ENCODE measurements at places on chromosomes 7 and 10.

DNA sequence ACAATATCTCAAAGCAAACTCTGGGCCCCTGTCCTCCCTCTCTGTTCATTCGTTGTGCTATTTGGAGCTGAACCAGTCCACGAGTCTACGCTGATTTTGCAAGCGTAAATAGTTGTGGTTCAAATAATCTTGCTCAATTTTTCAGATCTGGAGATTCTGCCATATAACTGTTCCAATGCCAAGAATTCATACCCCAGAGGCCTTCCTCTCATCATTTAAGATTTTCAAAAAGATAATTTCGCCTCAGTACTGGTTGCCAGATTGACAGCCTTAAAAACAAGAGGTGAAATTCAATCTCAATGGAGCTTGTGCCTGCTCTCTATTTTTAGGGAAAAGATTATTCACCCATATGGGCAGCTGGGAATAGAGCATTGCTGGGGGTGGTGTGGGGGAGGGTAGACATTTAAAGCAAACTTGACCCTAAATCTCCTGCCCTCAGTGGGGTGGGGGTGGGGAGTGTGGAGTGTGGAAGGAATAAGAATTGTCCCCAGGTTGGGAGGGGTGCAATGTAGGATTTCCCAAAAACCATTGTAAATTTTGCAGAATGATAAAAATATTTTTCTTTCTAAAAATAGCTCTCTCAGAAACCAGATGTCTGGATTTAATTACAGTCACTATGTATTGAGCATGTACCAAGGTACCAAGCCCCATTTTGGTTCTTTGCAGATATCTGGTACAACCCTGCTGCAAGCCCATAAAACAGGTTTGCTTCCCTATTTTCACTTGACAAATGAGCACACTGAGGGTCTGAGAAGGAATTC, 104.7 kb upstream of the EEPD1 start:
- DNase-seq = no peak

- no peak for DNase-seq
These were observed 66.0 kb downstream of the JCAD start for GRCh38 chr10:29993319-29993915.

DNA sequence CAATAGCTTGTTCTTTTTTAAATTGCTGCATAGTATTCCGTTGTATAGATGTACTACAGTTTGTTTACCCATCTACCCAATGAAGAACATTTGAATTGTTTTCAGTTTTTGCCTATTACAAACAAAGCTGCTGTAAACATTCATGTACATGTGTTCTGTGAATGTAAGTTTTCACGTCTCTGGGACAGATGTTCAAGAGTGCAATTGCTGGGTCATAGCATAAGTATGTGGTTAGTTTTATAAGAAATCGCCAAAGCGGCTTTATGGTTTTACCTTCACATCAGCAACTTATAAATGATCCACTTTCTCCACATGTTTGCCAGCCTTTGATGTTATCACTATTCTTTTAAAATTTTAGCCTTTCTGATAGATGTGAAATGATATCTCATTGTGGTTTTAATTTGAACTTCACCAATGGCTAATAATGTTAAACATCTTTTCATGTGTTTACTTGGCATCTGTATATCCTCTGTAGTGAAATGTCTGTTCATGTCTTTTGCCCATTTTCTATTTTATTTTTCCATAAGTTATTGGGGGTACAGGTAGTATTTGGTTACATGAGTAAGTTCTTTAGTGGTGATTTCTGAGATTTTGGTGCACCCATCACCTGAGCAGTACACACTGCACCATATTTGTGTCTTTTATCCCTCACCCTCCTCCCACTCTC, 73.5 kb downstream of the TBXAS1 start:
- DNase-seq = no peak

DNA sequence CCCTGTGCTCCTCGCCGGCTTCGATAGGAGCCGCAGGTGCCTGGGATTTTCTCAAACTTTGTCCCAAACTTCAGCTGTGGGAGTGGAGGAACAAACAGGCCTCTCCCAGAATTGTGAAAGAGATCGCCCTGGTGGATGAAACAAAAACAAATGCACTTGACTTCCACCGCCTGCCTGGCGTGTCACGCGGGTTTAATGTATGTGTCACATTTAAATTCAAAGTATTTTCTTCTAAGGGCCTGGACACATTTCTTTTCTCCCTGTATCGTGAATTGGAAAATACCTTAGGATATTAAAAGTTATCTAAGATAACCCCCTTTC, 694 bp upstream of the WASL start:
- no peak for DNase-seq

DNA sequence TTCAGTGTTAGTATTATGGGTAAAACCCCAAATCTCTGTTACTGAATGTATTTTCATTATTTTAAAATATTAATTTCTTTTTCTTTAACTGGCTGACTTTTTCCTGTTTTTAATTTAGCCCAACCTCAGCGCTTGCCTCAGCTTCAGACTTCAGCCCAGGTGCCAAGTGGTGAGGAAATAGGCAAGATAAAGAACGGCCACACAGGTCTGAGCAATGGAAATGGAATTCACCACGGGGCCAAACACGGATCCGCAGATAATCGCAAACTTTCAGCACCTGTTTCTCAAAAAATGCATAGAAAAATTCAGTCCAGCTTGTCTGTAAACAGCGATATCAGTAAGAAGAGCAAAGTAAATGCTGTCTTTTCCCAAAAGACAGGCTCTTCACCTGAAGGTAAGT, 57.5 kb downstream of the MDFIC start:
- no peak for DNase-seq

DNA sequence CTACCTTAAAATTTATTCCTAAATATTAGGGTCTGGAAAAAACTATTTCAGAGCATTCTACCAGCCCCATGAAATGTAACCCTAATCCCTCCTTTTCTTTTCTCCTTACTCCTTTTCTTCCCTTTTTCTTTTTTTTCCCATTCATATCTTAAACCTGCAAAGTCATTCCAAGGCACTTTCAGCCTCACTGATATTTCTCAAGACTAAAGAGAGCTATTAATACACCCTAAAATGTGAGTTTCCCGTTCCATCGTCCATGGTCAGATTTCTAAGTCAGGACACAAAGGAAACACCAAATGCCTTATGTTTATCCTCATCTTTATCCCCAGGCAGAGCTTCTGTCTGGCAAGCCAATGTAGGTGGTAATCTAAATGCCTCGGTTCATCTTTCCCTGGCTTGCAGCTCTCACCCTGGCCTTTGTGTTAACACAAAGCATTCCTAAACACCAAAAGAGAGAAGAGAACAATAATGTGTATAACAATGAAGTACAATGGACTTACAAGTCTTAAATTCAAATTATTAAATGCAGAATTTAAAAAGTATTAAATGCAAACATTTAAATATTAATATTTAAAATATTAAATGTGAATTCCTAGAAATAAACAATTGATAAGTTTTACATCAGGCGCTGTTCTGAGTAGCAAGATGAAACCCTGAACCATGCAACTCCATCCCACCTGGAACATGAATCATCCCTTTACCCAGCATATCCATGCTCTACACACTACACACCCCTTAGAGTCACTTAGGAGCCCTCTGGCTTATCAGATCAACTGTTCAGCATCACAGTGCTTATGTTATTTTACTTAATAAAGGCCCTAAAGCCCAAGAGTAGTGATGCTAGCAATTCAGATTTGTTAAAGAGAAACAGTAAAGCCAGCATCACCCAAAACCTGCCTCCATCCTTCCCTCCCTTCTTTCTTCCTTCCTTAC, 26.8 kb downstream of the MICU1 start:
- DNase-seq = no peak

GRCh38 chr10:119029613-119030420, at the start of gene NANOS1:
Gene NANOS1, plus strand, starts transcription at chr10:119029714. Its CDS starts 88 bp downstream, at chr10:119029802.
- DNase-seq = no peak

DNA sequence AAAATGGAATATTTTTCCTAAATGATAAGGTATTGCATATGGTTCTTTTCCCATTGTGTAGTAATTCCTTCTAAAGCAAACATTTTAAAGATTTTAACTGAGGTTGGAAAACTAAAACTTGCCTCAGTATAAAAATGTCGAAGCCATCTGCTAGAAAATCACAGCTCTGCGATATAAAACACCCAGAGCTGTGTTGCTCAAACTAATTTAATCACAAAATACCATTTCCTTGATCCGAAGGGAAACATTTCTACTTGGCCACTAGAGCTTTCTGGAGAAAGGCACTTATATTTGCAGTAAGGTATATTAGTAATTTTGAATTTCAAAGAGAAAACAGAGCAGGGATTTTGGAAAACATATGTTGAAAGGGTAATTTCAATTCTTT, 209.2 kb upstream of the ZNF32 start:
- no peak for DNase-seq

DNA sequence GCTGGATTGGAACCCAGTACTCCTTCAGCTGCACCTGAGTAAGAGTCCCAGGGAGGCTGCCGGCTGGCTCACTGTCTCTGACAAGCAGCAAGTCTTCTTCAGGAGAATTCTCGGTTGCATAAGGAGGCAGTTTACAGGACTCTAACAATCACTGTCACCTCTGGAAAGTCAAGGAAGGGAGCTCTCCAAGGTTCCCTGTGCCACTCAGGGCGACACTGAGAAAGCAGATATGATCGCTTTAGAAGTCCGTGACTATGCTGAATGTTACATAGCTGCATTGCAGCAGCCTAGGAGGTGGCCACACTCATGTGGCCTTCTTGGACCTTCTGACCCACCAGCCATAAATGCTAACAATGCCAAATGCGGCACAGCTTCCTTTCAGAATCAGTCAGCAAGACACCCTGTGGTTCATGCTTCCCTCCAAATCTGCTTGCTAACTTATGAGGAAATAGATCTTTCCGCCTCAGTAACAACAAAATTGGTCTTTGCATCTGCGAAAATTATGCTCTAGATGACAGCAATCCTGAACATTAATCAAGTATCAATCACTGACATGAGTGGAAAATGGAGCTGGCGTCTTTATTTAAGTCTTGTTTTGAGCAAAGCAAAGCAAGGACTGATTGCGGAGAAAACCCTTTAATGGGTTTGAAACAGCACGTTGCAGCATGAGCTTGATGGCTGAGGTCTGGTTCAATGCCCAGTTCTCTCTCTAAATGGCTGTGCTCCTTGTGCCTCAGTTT, 132.9 kb downstream of the ATXN7L1 start:
- no peak for DNase-seq

DNA sequence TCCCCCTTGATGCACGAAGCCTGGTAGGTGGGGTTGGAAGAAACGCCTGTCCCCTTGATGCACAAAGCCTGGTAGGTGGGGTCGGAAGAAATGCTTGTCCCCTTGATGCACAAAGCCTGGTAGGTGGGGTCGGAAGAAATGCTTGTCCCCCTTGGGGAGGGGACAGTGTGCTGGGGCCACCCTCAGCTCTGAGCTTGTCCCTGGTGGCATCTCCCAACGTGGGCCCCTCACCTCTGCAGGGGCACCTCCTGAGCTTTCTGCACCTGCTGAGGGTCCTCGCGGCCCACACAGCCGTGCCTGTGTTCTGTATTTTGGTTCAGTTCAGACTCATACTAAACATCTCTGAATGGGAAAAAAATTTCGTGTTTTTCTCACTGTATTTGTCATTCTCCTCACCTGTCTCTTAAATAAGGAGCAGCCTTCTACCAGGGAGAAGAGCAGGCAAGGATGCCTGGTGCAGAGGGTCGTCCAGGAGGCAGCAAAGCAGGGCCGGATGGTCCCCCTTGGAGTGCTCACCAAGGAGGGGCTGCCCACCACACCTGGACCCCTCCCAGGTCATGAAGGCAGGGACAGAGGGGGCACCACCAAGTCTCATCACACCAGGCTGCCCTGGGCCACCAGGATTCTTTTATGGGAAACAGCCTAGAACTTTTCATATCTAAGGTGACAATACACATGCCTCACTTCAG, 24.7 kb downstream of the VIPR2 start:
- no peak for DNase-seq

DNA sequence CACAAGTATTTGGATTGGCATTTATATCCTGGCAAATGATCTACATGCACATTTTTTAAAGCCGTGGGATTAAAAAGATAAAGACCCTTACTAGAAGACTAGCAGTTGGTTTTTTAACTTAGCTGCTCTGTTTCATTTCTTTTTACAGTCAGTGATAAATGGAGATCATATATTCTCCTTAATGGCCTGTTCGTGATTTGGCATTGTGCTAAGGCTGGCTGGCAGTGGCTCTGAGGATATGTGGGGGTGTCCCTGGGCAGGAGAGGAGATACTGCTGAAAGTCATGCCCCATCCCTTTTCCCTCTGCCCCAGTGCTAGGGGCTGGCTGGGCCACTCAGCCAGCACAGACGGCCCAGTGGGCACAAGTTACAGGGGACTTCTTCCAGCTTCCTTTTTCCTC, 341.7 kb downstream of the PRPF18 start:
- DNase-seq = no peak

- no peak for DNase-seq
These were observed 317.3 kb downstream of the ADARB2 start for GRCh38 chr10:1419796-1420610.

DNA sequence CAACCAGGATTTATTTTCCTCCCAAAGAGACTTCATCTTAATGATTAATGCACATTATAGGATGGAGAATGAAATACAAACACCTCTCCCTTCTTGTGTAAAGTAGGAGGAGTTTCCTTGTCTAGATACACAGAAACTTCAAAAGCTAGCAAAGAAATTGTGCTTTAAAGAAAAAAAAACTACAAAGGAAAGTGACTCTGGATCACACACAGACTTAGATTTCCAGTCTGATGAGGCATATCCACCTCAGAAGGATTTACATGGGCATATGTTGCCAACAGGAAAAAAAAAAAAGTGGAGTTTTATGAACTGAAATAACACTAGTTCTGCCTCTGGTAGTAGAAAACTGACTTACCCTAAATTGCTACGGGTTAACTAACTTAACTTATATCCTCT, 449.6 kb downstream of the KCNMA1 start:
- DNase-seq = no peak

DNA sequence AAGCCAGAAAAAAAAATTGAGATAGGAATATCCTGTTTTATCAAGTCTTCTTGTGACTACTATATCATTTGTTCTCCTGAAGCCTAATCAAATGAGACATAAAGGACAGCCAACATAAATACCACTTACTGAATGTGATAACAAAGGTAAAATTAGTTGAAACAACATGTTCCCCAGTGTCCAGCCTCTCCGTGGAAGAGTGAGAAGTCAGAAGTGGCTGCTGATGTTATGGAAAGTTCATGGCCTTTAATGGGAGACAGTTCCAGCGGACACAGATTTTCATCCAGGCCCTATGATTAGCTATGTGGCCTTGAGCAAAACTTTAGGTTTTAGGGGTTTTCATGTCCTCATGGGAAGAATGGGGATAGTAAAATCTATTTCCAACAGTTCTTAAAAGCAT, 724.3 kb downstream of the SUGCT start:
- DNase-seq = no peak

GRCh38 chr7:46360811-46361210, 439.7 kb upstream of the IGFBP3 start:
- DNase-seq = no peak

- no peak for DNase-seq
These were observed 28.4 kb upstream of the EIF5AL1 start for GRCh38 chr10:79483948-79484347.
